Panc1 (cell line): ENCODE measurements at places on chromosomes 6 and 20. TPM values are rescaled to one million over a fixed set of nuclear protein-coding genes. Genes with fewer than 3 reads are reported as not detected.

GRCh38 chr6:2179241-2179640, 66.2 kb downstream of the GMDS start:
- no peaks in the 10 kb centered on the region for H3K36me3 ChIP-seq
- no peak overlapping the region for H3K27ac ChIP-seq
- no peaks in the 10 kb centered on the region for H3K4me1 ChIP-seq
- DNase-seq: no peak
- H3K4me3 ChIP-seq: no peak overlapping the region
- no peaks in the 10 kb centered on the region for H3K27me3 ChIP-seq

- H3K27me3 ChIP-seq: no peaks in the 10 kb centered on the region
- no peaks in the 10 kb centered on the region for H3K4me1 ChIP-seq
- no peak for DNase-seq
Observed at GRCh38 chr6:1705183-1705582, 95.5 kb downstream of the FOXC1 start.

- no peak overlapping the region for H3K4me3 ChIP-seq
- no peak overlapping the region for H3K27ac ChIP-seq
Observed at GRCh38 chr20:46999801-47000465, 105.3 kb downstream of the EYA2 start.

GRCh38 chr6:32154514-32155161, 697 bp downstream of the PPT2 start:
- H3K36me3 ChIP-seq: no peaks in the 10 kb centered on the region; the same call in 1 of the 2 replicates
- H3K27me3 ChIP-seq: no peaks in the 10 kb centered on the region
- peak overlapping the region; percentile 84 for H3K27ac ChIP-seq
- DNase-seq: no peak

GRCh38 chr20:61521687-61522420, 269.8 kb downstream of the CDH4 start:
- no peaks in the 10 kb centered on the region for H3K36me3 ChIP-seq
- no peak overlapping the region for H3K27ac ChIP-seq
- H3K4me1 ChIP-seq: no peaks in the 10 kb centered on the region
- no peak for DNase-seq
- H3K27me3 ChIP-seq: peaks cover 2% of the 10 kb centered on the region; the same call in 1 of the 2 replicates

DNA sequence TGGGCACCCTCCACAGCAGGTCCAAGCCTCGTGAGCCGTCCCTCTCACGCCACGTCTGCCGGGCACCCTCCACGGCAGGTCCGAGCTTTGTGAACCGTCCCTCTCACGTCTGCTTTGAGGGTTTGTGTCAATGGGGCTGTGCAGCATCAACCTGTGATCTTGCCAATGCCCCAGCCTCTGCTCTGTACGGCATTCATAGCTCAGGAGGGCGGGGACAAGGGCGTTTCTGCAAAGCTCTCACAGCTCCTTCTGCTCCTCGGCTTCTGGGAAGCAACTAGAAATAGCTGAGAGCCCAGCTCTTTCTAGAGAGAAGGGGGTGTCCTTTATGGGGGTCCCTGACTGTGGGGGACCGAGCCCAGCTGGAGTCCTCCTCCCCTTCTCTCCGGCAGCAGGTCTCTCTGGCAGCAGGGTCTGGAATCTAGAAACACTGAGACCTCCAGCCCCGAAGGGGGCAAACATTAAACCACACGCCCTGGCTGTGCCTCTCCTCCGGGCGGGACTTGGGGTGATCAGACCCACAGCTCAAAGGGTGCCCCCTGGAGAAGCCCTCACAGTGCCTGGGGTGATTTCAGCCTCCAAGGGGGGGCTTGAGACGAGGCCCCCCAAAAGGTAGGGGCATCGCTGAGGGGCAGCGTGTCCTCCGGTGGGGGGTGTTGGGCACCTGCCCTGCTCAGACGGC, 41.2 kb upstream of the CHRNA4 start:
- H3K4me3 ChIP-seq: no peak overlapping the region
- DNase-seq: no peak
- no peak overlapping the region for H3K27ac ChIP-seq
- H3K4me1 ChIP-seq: peaks cover 11% of the 10 kb centered on the region; the same call in 1 of the 2 replicates

The TNF gene
- 0.64 TPM for total RNA-seq

DNA sequence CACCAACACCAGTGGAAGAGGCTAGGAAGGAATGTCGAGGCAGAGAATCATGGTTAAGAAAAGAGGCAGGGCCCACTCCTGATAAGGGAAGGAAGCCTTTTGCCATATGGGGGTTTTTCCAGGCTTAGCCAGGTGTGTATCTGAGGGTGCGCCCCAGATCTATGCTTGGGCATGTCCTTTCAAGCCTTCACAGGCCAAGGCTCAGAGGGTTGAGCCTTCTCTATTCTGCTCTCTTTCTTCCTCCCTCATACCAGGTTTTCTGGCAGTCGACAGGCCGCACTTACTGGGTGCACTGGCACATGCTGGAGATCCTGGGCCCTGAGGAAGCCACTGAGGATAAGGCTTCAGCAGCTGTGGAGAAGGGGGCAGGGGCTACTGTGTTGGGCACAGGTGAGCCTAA, 4.7 kb downstream of the CUL9 start:
- no peak overlapping the region for H3K4me3 ChIP-seq
- peaks cover 9% of the 10 kb centered on the region for H3K4me1 ChIP-seq

The PPP1R14C gene
- total RNA-seq: not detected

DNA sequence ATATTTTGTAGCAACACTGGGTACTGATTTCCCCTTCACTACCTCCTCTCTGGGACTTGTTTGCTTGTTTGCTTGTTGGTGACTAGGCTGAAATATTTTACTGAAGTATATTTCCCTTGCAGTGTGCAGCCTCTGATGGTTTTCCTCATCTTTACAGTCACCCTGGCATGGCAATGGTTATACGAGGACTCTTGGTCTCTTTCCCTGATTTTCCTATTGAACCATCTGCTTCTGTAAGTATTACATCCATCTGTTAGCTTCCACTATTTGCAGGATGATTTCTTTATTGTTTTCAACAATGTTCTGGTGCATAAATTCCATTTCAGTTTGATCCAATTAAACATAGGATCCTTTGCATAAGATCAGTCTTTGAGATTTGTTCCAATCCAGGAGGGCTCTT, 465.1 kb downstream of the MEI4 start:
- no peak overlapping the region for H3K4me3 ChIP-seq
- DNase-seq: no peak
- no peaks in the 10 kb centered on the region for H3K4me1 ChIP-seq
- no peak overlapping the region for H3K27ac ChIP-seq

DNA sequence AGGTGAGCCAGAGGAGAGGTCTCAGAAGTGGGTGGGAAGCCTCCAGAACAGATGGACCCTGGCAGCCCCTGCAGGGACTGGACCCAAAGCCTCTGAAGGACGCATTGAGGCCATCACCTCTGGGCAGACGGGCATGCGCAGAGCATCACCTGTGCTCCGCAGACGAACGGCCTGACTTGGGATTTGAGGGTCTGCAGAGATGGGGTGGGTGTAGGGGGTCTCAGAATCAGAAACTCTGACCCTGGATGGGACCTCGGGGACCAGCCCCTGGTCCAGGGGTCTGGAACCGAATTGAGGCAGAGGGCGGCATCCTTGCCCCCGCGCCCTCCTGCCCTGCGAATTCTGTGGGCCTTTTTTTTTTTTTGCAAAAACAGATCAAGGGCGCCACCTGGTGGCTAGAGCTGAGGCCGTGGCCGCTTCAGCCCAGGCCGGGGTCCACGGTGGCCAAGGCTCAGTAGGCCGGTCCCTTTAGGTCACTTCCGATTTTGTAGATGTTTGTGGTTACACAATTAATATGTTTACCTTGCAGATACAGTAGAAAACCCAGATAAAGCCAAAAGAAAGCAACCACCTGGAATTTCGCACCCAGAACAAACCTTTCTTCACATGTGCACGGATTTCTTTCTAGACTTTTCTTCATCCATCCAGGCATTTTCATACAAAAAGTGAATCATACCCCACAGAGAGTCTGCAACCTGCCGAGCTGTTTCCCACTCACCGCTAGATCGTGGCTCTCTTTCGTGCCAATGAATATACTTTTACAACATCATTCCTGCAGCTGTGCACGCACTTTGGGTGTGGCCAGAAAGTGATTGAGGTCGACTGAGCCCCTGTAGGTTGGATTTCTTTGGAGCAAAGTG, 25.9 kb downstream of the ZBP1 start:
- no peaks in the 10 kb centered on the region for H3K36me3 ChIP-seq
- H3K27me3 ChIP-seq: no peaks in the 10 kb centered on the region
- H3K4me1 ChIP-seq: no peaks in the 10 kb centered on the region; the same call in 1 of the 2 replicates

The MCCD1 gene
- total RNA-seq: not detected

DNA sequence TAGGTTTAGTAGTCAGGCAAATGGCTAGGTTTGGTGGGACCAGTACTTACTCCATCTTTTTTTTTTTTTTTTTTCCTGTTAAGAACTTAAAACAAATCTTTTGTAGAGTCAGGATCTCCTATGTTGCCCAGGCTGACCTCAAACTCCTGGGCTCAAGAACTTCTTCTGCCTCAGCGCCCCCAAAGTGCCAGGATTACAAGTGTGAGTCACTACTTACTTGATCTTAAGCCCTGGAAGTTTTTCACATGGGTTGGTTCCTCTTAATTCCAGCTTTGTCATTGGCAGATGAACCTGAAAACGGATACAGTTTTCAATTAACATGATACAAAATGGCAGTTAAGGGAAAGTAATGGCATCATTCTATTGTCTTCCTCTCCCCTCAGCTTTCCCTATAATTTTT, 179.4 kb upstream of the JAG1 start:
- no peaks in the 10 kb centered on the region for H3K27me3 ChIP-seq
- no peaks in the 10 kb centered on the region for H3K36me3 ChIP-seq
- DNase-seq: no peak
- H3K27ac ChIP-seq: no peak overlapping the region

DNA sequence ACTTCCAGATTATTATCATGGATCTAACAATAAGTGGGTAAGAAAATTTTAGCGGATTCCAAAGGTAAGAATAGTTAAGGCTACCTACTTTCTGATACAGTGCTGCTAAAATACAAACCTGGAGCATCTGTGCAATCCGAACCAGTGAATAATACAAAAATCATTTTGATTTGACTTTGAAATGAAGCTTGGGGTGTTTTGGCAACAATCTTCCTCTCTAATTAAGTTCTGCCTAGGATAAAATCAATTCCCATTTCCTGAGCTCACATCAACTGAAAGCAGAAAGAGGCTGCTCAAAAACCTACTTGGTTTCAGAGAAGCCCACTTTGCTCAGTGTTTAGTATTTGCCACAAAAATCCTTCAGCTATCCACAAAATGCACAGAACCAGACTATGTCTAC, 18.7 kb upstream of the SH3BGRL2 start:
- no peak for DNase-seq
- no peak overlapping the region for H3K4me3 ChIP-seq
- H3K4me1 ChIP-seq: peaks cover 5% of the 10 kb centered on the region
- H3K36me3 ChIP-seq: no peaks in the 10 kb centered on the region

The DOK5 gene
- 0.18 TPM for total RNA-seq

The RAMACL gene
- total RNA-seq: 0.13 TPM

DNA sequence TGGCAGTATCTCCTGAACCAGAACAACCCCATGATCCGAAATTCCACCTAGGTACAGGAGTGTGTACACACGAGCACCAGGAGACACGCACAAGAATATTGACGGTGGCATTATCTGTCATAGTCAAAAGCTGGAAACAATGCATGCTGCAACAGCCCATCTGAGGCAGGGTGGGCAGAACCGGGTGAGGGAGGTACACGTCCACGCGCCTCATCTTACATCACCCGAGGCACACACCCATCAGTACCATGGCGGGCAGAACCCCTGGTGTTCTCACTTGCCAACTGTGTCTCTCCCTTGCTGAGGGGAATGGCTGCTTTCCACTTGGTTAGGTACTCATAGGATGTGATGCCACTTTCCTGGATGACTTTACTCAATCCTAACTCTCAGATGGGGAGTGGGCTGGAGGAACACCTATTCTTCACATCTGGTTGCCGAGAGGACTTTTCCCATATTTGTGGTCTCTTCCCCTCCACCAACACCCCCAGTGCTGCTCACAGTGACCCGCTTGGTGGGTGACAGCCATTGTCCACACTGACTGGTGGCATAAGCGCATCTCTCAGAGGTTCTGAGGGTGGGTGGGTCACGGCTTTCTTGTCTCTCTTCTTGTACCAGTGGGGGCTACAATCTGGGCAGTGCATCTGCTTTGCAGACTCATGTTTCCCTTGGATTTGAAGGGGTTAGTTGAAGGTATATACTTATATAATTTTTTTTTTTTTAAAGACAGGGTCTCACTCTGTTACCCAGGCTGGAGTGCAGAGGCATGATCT, 13.5 kb downstream of the PPP1R3G start:
- H3K27ac ChIP-seq: no peak overlapping the region
- no peak overlapping the region for H3K4me3 ChIP-seq
- H3K27me3 ChIP-seq: no peaks in the 10 kb centered on the region

GRCh38 chr6:167676000-167676665, 150.6 kb upstream of the AFDN start:
- H3K27ac ChIP-seq: no peak overlapping the region
- H3K36me3 ChIP-seq: no peaks in the 10 kb centered on the region
- no peak for DNase-seq
- H3K4me3 ChIP-seq: no peak overlapping the region
- H3K27me3 ChIP-seq: peaks cover 10% of the 10 kb centered on the region; the same call in 1 of the 2 replicates

GRCh38 chr20:12023194-12023795, 105.6 kb downstream of the BTBD3 start:
- H3K27me3 ChIP-seq: no peaks in the 10 kb centered on the region
- no peak overlapping the region for H3K27ac ChIP-seq
- H3K4me3 ChIP-seq: no peak overlapping the region
- no peak for DNase-seq

The DPM1 gene
- total RNA-seq: 50.2 TPM

GRCh38 chr6:119950681-119951080, 601.1 kb upstream of the MAN1A1 start:
- no peaks in the 10 kb centered on the region for H3K27me3 ChIP-seq
- DNase-seq: no peak
- H3K4me1 ChIP-seq: no peaks in the 10 kb centered on the region
- H3K36me3 ChIP-seq: no peaks in the 10 kb centered on the region
- H3K4me3 ChIP-seq: no peak overlapping the region

GRCh38 chr6:146028252-146028795, 538 bp upstream of the GRM1 start:
- no peak overlapping the region for H3K27ac ChIP-seq
- H3K4me1 ChIP-seq: no peaks in the 10 kb centered on the region
- DNase-seq: no peak
- peaks cover 9% of the 10 kb centered on the region for H3K27me3 ChIP-seq
- no peak overlapping the region for H3K4me3 ChIP-seq
- H3K36me3 ChIP-seq: no peaks in the 10 kb centered on the region

DNA sequence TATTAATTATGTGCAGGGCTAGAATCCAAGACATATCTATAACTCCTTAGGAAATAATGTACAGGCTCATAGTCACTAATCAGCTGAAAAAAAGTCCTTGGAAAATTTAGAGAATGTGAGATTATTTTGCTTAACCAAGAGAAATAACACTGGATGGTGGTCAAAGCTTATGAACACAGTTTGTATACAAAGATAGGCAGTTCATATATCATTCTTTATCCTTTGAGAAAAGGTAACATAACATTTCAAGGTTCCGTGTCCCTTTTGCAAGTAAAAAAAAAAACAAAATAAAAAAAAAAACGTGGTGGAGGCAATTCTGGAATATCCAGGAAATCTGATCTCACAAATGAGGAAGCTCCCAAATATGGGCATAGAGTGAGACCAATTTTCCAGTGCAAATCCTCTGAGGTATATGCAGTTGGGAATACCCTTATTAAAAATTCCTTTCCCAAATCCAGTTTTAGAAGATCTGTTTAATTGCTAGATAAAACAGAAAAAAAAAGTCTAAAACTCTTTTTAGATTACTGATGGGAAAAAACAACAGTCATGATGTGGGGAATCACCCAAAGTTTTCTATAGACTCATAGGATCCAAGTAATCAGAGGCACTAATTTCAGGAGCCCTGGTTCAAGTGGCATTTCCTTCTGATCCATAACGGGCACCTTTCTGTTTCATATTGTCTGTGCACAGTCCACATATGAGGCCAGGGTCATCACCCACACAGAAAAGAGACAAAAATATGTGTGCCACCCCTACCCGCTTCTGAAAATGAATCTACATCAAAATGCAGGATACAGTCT, 17.7 kb upstream of the TNFAIP3 start:
- no peak overlapping the region for H3K27ac ChIP-seq
- H3K4me3 ChIP-seq: no peak overlapping the region
- DNase-seq: no peak
